ENCODE measurements at places on chromosomes 2 and 18.

- DNase-seq, result peak; percentile 8
Measured at GRCh38 chr2:49490710-49491109, 336.4 kb upstream of the FSHR start.

GRCh38 chr2:101364878-101365277 is 22.4 kb downstream of the CREG2 start:
- no peak for DNase-seq

DNA sequence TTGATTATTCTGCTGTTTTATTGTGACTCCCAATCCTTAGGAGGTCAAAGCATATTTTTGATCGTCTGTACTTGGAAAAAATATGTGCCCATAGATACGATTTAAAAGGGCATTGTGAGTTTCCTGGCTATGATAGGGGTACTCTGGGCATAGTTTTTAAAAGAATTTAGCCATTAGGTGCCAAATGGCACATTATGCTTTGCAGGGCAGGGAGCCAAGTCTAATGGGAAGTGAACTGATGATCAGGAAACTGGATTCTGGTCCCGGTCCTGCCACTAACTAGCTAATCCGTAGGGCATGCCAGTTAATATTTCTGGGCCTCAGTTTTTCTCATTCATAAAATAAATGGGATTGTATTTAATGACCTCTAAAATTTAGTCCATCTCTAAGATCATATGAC is 189.3 kb downstream of the LTBP1 start:
- DNase-seq, result no peak

- DNase-seq, result no peak
Measured at GRCh38 chr2:57396355-57397098, 650.1 kb upstream of the VRK2 start.

DNA sequence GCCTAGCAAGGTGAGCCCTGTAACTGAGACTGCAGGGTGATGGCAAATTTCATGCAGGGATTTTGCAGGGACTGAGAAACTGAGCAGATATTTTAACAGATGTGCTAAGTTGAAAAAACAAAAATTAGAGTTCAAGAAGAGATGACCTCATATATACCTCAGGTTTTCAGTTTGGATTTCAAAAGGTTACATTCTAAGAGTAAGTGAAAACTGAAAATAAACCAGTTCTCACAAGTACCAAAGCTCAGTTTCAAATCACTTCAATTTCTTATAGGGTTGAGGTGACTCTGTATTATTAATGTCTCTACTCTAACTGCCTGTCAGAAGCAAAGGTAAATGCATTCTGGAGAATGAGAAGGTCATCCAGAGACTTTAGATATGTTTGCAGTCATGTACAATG is 237.4 kb upstream of the VRK2 start:
- no peak for DNase-seq

DNA sequence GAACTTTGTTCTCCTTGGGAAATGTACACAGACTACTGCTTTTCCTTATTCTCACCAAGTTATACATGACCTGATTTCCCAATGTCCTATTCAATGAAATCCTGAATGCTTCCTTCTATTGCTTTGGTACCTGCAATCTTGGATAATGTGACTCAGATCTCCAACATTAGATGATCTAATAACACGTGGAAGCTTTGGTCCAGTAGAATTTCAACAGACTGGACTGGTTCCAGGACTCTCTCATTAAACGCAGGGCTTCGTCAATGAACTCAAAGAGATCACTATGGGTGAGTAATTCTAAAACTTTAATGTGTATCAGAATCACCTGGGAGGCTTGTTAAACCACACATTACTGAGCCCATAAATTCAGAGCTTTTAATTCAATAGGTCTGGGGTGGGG is 413.6 kb upstream of the KCNH7 start:
- DNase-seq, result no peak

DNA sequence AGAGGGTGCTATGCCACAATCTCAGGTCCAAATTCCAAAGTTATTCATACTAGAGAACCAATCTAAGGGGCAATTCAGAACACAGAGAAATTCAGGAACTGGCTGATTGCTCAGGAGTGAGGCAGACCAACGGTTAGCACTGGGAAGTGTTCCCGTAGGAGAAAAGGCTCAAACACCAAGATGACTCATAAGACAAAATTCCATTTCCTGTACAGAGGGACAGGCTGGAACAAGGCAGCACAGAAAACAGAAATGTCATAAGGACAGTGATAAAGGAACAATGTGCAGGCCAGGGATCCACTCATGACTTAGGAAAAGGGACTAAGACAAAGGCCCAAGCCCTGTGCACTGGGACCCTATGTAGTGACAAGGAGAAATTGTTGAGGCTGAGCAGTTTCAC is 54.2 kb downstream of the PDE1A start:
- peak; percentile 88 for DNase-seq

- peak; percentile 38 for DNase-seq
Measured at GRCh38 chr2:62467475-62468321, 38.3 kb downstream of the TMEM17 start.

All from fibroblast of skin of right quadriceps (primary cell).